Natural killer cell treated with Interleukin-12 subunit alpha and Interleukin-12 subunit beta and Interleukin-15 and Interleukin-18, amount 100 ng/mL, for 72 hours (primary cell): ENCODE measurements at places on chromosomes 2 and 18. TPM values are rescaled to one million over a fixed set of nuclear protein-coding genes. Genes with fewer than 3 reads are reported as not detected.

DNA sequence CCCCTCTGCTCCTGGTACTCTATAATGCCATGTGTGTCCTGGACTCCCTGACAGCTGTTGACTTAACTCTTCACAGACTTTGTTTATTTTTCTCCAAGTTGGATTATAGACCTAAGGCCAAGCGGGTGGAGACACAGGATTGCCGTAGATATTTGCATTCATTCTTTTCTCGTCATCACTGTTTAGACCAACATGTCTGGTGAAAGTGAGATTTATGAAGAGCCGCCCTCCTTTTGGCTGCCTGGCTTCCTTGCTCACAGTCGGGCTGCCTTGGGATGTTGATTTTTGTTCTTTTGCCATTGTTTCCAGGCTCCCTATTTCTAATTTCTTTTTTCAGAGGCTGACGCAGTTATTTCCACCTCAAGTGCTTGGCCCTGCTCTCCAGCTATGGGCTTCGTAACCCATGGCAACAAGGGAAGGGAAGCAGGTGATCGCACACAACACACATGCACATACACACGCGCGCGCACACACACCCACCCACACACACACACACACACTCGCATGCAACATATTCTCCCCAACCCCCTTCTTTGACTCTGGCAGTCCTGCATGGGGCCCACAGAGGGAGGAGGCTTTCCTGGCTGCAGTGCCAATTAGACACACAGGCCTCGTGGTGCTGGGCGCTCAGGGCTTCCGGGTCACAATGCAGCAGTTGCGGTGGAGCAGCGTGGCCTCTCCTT, 296.5 kb downstream of the MTX2 start:
- H3K4me3 ChIP-seq, result no peak overlapping the region
- DNase-seq, result no peak
- peaks cover 2% of the 10 kb centered on the region for H3K4me1 ChIP-seq
- H3K27ac ChIP-seq, result no peak overlapping the region

The ERICH2 gene
- not detected for total RNA-seq

DNA sequence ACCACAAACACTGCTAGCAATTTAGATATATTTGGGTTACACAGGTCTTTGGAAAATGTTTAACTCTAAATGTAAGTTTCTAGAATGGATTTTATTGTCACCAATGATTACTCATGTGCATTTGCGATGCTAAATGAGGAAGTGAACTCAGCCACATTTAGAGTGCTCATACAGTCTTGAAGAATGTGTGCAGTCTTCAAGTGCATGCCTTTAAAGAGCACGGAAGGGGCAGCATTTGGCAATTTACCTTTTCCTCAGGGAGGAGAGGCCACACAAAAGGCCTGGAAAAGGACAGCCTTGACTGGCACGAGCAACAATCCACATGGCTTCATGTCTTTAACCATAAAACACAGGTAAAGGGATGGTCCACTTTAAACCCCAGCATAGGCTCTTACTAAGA, 78.5 kb upstream of the STK17B start:
- peaks cover 67% of the 10 kb centered on the region for H3K4me1 ChIP-seq
- no peaks in the 10 kb centered on the region for H3K27me3 ChIP-seq
- H3K4me3 ChIP-seq, result peak overlapping the region; percentile 41
- peaks cover 11% of the 10 kb centered on the region for H3K36me3 ChIP-seq

The QPCT gene
- total RNA-seq, result 1.5 TPM

DNA sequence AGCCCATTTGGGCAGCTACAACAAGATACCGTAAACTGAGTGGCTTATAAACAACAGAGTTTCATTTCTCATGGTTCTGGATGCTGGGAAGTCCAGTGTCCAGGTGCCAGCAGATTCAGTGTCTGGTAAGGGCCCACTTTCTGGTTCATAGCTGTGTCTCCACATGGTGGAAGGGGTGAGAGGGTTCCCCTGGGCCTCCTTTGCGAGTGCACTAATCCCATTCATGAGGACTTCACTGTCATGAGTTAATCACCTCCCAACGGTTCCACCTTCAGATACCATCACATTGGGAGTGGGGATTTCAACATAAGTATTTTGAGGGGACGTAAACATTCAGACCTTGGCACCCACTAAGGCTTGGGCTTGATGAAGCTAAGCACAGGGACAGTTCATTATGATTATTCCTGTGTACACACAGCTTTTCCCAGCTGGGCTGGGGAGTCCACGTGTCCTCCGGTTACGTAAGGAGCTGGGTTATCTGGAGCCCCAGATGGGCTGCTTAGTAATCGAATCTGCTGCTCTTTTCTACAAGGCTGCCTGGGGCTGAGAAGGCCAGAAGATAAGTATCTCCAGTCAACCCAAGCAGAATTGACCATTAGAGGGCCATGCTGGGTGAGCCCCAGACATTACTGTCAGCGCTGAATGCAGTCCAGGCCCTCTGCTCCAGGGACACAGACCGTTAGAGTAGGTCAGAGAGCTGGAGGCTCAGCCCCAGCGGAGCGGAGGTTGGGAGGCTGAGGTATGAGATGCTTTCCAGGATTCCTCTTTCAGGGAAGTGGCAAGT, 42.7 kb downstream of the EPAS1 start:
- H3K4me3 ChIP-seq, result no peak overlapping the region
- no peaks in the 10 kb centered on the region for H3K4me1 ChIP-seq
- DNase-seq, result no peak
- no peaks in the 10 kb centered on the region for H3K36me3 ChIP-seq
- H3K27me3 ChIP-seq, result peaks cover 29% of the 10 kb centered on the region
- H3K27ac ChIP-seq, result no peak overlapping the region

- peaks cover 46% of the 10 kb centered on the region for H3K36me3 ChIP-seq
- no peak for DNase-seq
- H3K4me3 ChIP-seq, result peak overlapping the region; percentile 12
- peaks cover 48% of the 10 kb centered on the region for H3K4me1 ChIP-seq
- no peaks in the 10 kb centered on the region for H3K27me3 ChIP-seq
These were observed 64.8 kb downstream of the ARHGAP25 start for GRCh38 chr2:68799140-68800026.

The REG1B gene
- total RNA-seq, result not detected

The SCN2A gene
- not detected for total RNA-seq

GRCh38 chr2:19131871-19132270, 226.6 kb downstream of the OSR1 start:
- no peak overlapping the region for H3K4me3 ChIP-seq
- H3K36me3 ChIP-seq, result no peaks in the 10 kb centered on the region
- no peaks in the 10 kb centered on the region for H3K27me3 ChIP-seq
- H3K4me1 ChIP-seq, result no peaks in the 10 kb centered on the region

DNA sequence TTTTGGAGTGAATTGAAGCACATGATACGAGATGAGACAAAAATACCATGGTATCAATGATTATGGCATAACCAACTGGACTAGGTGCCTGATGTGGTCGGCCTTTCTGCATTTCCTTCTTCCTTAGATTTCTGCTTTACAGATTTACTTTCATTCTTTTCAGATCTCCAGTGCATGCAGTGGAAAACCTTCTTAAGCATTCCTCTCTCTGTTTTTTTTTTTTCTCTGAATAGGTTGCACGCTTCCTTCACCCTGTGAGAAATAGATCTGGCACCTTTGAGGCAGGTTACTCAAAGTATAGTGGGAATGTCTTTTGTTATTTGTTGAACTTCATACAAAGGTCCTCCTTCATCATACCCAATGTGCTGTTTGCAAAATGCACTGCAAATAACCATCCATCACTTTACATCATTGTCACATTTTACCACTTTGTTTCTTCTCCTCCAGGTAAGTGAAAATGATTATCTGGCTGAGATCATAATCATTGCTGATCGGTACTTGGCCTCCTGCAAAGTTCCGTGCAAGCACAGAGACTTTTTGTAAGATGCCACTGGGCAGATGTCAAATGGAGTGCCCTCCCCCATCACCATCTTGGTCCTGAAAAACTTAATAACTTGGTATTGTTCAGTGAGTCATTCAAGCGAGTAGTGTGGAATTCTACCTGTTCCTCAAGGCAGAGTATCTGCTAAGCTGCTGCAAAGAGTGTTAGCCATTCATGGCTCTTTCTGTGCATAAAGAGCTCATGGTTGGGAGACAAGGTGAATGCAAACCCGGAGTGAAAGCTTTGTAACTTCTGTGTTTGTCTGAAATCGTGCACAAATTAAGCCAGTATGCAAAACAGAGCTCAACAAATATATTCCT, 30.0 kb upstream of the KLHL14 start:
- H3K4me1 ChIP-seq, result no peaks in the 10 kb centered on the region
- no peak overlapping the region for H3K27ac ChIP-seq
- DNase-seq, result no peak
- H3K36me3 ChIP-seq, result no peaks in the 10 kb centered on the region

DNA sequence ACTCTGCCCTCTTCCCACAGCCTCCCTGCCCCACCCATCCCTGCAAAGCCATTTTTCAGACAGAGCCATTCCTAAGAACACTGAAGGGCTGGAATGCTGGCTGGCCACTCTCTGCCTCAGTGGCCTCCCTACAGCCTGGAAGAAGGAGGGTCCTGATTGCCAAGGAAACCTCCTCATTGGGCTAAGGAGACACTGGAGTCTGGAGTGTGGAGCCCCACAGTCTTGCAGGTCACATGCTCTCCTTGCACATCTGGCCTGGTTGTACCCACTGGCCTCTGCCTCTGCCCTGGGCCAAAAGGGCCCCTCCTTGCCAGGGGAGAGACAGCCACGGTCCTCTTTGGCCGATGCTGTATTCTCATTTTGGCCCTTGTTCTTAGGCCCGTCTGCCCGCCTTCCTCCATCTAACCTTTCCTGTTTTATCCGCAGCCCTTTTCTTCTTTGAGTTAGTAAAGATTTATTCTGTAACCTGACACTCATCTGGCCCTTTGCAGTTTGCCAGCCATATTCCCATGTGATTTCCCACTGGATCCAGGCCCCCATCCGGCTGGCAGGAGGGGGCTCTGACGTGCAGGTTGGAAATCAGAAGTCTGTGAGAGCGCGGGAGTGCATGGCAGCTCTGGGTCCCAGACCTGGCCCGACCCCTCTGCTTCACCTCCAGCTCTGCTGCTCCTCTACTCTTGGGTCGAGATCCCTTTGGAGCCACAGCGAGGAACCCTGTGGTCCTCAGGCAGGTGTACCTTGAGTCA, 11.0 kb upstream of the CATIP start:
- no peaks in the 10 kb centered on the region for H3K4me1 ChIP-seq
- H3K4me3 ChIP-seq, result no peak overlapping the region

The CHRND gene
- total RNA-seq, result not detected

- H3K27me3 ChIP-seq, result peaks cover 2% of the 10 kb centered on the region
- no peaks in the 10 kb centered on the region for H3K36me3 ChIP-seq
- DNase-seq, result no peak
- peaks cover 24% of the 10 kb centered on the region for H3K4me1 ChIP-seq
- no peak overlapping the region for H3K4me3 ChIP-seq
- no peak overlapping the region for H3K27ac ChIP-seq
These were observed 337.9 kb upstream of the ACVR2A start for GRCh38 chr2:147506889-147507288.

The CMPK2 gene
- total RNA-seq, result 6.4 TPM

GRCh38 chr2:223901854-223902253, 43.3 kb downstream of the WDFY1 start:
- DNase-seq, result no peak
- H3K27ac ChIP-seq, result no peak overlapping the region
- H3K36me3 ChIP-seq, result peaks cover 22% of the 10 kb centered on the region
- H3K4me3 ChIP-seq, result no peak overlapping the region
- H3K27me3 ChIP-seq, result no peaks in the 10 kb centered on the region
- peaks cover 15% of the 10 kb centered on the region for H3K4me1 ChIP-seq

GRCh38 chr2:138504546-138505235, 3.1 kb downstream of the SPOPL start:
- no peaks in the 10 kb centered on the region for H3K27me3 ChIP-seq
- H3K36me3 ChIP-seq, result peaks cover 13% of the 10 kb centered on the region
- peak overlapping the region; percentile 98 for H3K27ac ChIP-seq
- H3K4me3 ChIP-seq, result peak overlapping the region; percentile 100

GRCh38 chr2:200367155-200367554, 60.7 kb downstream of the SPATS2L start:
- DNase-seq, result no peak
- H3K27me3 ChIP-seq, result no peaks in the 10 kb centered on the region
- no peaks in the 10 kb centered on the region for H3K4me1 ChIP-seq
- H3K27ac ChIP-seq, result no peak overlapping the region

The LYG2 gene
- not detected for total RNA-seq

The HOXD4 gene
- not detected for total RNA-seq

GRCh38 chr2:195450552-195451113, 206.4 kb upstream of the SLC39A10 start:
- H3K4me3 ChIP-seq, result no peak overlapping the region
- peaks cover 13% of the 10 kb centered on the region for H3K4me1 ChIP-seq
- no peaks in the 10 kb centered on the region for H3K27me3 ChIP-seq
- H3K27ac ChIP-seq, result no peak overlapping the region
- no peak for DNase-seq
- no peaks in the 10 kb centered on the region for H3K36me3 ChIP-seq

The GPR75 gene
- 13.2 TPM for total RNA-seq

DNA sequence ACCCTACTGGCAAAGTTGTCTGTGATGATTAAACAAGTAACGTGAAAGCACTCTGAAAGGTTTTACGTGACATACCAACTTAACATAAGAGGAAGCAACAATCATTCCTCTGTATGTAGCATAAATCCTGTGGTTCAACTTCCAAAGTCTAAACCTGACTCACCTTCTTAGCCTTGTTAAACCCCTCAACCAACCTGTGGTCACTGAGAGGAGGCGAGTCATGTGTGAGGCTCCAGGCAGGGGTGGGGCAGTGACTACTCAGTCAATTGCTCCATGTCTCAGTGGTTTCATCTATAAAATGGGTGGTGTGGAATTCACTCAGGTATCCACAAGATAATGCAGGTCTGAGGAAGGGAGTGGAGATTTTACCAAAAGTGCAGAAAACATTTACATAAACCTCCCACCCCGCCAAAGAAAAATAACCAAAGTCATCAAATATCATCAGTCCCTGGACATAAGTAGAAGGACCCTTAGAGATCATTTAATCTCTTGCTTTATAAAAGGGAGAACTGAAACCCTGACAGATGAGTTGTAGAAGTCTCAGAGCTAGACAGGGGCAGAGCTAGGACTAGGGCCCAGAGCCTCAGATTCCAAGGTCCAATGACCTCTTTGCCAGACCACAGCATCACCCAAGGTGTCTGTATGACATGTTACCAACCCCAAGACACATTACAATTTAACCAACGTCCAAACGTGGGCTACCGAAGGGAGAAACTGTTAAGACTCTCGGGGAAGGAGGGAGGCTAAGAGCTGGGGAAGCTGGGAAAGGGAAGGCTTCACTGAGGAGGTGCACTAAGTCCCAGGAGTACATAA, 3.7 kb upstream of the PCBP1 start:
- H3K27me3 ChIP-seq, result no peaks in the 10 kb centered on the region
- peaks cover 48% of the 10 kb centered on the region for H3K4me1 ChIP-seq
- H3K36me3 ChIP-seq, result peaks cover 36% of the 10 kb centered on the region
- H3K27ac ChIP-seq, result peak overlapping the region; percentile 100
- no peak for DNase-seq
- H3K4me3 ChIP-seq, result peak overlapping the region; percentile 92

GRCh38 chr2:72892506-72893173, 5.4 kb downstream of the SPR start:
- H3K4me3 ChIP-seq, result no peak overlapping the region

The MEIS1 gene
- total RNA-seq, result 0.53 TPM

The ABCG5 gene
- total RNA-seq, result not detected

DNA sequence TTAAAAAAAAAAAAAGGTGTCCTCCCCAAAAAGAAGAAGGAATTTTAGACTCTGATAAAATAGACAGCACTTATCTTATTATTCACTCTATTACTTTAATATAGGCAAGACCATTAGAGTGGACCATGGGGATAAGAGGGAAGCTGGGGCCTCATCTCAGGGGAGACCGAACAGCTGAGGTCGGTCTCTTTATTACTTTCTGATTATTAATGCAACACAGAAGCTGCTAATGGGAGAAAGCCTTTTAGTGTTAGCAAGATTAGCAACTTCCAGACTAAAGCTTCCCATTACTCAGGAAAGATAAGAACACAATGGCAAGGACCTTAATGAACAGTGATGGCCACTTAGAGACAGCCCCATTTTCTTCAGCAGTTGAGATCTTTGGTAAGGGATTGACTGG, 135.5 kb downstream of the TMEFF2 start:
- no peaks in the 10 kb centered on the region for H3K36me3 ChIP-seq
- no peak overlapping the region for H3K27ac ChIP-seq
- DNase-seq, result no peak
- no peak overlapping the region for H3K4me3 ChIP-seq
- no peaks in the 10 kb centered on the region for H3K4me1 ChIP-seq
- H3K27me3 ChIP-seq, result no peaks in the 10 kb centered on the region
